ENCODE measurements at places on chromosomes 11 and 22.

DNA sequence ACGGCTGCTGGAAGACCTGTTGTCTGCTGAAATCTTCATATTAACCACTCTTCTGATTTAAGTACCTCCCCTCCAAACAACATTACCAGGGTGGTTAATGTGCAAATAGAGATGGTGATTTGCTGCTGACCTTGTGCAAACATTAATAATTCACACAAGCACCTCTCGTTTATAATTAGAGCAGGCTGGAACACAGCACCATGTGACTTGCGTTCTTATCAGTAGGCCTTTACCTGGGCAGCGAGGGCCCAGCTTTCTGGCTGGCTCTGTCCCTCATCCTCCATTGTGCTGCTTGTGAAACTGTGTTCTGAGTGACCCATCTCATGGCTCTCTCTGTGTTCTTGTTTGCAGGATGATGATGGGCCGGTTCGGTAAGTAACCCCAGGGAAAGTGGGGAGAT, 41.0 kb upstream of the PARVG start:
- DNase-seq, result no peak

DNA sequence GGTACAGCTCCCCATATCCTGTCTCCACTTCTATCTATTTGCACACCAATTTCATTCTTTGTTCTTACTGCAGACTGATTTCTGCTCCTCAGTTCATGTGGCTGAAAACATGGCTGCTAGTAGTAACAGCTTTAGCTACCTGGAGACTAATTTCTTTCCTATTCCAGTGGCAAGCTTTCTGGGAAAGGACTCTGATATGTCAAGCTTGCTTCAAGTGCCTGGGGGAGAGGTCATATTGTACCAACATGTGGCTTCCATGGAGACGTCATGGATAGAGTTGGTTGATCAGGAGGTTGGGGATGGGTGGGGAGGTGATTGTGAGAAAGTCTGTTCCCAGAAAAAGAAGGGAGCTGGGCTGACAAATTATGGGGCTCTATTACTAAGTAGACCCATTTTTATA, 44.9 kb downstream of the ADM start:
- DNase-seq, result no peak

DNA sequence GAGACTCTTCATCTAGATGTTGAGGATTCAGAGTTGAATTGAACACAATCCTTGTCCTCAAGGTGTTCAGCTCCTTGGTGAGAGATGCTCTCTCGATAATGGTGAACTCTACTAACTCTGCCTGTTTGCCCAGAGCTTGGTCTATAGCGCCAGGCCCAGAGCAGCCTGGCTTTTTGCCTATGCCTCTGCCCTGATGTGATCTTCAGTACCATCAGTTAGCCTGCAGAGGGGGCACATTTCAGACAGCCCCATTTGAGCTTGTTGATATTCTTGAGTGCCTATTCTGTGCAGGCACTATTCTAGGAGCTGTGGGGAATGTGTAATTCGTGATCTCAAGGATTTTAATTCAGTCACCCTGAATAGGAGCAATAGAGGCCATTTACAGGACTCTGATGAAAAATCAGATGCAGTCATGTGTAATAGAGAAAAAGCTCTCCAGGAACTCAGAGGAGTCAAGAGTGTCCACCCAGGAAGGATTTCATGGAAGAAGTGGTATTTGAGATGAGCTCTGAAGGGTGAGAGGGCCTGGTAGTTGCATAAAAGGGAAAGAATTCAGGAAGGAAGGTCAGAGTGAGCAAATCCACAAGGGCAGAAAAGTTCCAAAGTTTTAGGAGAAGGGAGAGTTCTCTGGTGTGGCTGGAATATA, 19.3 kb downstream of the GTPBP1 start:
- DNase-seq, result no peak

DNA sequence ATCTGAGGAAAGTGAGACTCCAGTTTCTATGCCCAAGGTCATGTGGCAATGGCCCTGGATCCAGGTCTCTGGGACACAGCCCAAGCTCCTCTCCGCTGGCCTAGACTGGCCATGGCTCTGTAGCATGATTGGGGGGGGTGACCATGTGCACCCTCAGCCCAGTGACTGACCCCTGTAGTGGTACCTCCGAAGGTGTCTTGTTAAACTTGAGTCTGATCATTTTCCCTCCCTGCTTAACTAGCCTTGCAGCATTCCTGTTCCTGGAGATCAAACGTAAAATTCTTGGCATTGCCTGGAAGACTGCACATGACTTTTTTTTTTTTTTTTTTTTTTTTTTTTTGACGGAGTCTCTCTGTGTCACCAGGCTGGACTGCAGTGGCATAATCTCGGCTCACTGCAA, 1116.0 kb downstream of the TBC1D22A start:
- no peak for DNase-seq

GRCh38 chr11:81804858-81805257, 928.8 kb downstream of the FAM181B start:
- DNase-seq, result no peak

- no peak for DNase-seq
Measured at GRCh38 chr11:69199583-69200315, 44.0 kb downstream of the SMIM38 start.

GRCh38 chr11:91981995-91982394, 242.6 kb upstream of the FAT3 start:
- DNase-seq, result peak; percentile 98

GRCh38 chr11:19675397-19675796, 37.2 kb upstream of the NAV2 start:
- no peak for DNase-seq

DNA sequence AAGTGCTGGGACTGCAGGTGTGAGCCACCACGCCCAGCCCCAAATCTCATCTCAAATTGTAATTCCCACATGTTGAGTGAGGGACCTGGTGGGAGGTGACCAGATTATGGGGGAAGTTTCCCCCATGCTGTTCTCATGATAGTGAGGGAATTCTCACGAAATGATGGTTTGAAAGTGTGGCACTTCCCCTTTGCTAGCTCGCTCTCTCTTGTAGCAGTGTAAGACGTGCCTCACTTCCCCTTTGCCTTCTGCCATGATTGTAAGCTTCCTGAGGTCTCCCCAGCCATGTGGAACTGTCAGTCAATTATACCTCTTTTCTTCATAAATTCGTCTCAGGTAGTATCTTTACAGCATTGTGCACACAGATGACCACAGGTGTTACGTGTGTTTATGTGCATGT, 357.8 kb downstream of the CADM1 start:
- no peak for DNase-seq

GRCh38 chr11:3958281-3958680, 102.8 kb downstream of the STIM1 start:
- DNase-seq, result no peak

- DNase-seq, result no peak
Measured at GRCh38 chr11:112514011-112514740, 253.5 kb upstream of the PLET1 start.

DNA sequence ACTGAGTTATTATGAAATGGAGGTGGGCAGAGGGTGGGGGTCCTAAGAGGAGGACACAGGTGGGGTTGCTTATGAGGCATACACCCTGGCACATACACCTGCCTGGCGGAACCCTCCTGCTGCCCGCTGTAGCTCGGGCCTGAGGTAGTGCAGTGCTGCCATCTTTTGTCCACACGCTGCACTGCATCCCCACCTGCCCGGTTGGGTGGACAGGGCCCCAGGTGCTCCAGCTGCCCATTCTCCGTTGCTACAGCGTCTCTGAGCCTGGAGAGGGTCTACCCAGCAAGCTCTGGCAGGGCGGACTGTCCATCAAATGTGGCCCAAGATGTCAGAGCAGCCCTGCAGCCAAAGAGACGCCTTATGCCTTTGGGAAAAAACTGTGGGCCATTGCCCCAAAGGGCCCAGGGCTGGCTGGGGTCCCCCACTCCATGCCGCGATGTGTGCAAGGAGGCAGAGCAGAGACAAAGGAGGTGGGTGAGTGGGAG, 131.2 kb downstream of the BUD13 start:
- no peak for DNase-seq

GRCh38 chr22:41826430-41827383, 6.2 kb upstream of the SREBF2 start:
- DNase-seq, result no peak

- no peak for DNase-seq
Measured at GRCh38 chr22:35761037-35761436, 43.4 kb downstream of the APOL5 start.

GRCh38 chr11:61679296-61679695, 895 bp upstream of the DAGLA start:
- DNase-seq, result no peak

GRCh38 chr22:36955691-36956090, 42.3 kb downstream of the CSF2RB start:
- DNase-seq, result no peak

- DNase-seq, result no peak
Measured at GRCh38 chr11:1219834-1220815, 2.7 kb upstream of the MUC5B start.

GRCh38 chr11:96741068-96741467, 351.3 kb downstream of the JRKL start:
- no peak for DNase-seq

DNA sequence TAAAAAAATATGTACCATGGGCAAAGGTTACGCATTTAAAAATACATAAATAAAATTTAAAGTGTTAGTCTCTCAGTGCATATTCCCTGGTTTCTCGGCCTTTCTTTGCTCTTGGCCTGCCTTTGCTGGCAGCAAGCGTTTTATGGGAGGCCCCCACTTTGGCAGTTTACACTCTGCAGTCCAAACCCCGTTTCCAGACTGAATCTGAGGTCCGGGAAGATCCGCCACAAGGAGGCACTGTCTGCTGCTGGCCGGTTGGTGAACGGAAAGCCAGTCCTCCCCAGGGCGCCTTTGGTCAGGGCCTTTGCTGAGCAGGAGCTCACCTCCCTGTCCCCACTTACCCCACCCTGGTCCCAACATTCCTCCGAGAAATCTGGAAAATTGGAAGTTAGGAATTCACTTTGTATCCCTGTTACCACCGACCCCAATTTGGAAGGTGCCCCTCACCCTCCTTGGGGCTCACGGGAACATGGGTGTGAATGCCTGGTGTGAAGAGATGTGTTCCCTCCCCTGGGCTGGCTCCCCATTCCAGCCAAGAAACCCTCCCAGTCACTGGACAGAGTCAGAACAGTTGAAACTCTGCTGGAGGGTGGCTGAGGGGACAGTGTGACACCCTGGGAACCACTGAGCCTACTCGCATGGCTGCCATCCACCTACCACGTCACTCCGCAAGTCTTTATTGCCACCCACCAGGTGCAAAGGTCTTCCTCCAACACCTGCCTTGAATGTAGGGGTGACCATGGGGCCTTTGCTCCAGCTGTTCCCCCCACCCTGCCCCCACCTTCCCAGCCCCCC, 9.4 kb upstream of the SF1 start:
- no peak for DNase-seq

- DNase-seq, result no peak
Measured at GRCh38 chr22:48576333-48577013, 1251.2 kb downstream of the BRD1 start.

- DNase-seq, result no peak
Measured at GRCh38 chr11:61553373-61554171, 27.3 kb downstream of the SYT7 start.

GRCh38 chr11:1043563-1044096, 7.1 kb upstream of the MUC6 start:
- peak; percentile 18 for DNase-seq

DNA sequence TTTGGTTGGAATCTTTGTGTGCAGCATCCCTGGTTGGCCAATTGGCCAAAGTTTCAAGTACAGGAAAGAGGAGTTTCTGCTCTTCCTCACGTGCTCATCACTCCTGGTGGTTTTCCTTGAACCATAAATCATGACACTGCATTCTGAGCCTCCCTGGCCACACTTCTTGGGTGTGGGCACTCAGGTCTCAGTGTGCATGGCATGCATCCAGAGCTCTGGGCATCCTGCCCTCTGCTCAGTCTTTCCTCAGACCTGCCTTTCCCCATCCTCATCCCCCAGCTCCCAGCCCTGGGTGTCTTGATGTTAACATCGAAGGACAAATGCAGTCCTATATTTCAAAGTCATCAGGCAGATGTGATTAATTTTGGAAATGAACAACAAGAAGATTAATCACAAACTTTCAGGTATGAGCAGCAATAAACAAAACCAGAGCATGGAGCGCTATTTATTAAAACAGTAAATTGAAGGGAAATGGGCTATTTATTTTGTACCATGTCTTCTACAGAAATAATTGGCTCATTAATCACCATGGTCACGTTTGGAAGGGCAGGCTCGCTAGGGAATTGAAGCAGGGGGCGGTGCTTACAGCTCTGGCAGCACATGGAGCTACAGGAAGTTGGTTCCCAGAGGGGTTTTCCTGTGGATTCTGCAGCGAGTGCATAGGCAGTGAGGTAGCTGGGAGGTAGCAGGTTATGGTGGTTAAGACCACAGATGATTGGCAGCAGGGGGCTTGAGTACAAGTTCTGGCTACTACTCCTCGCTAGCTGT, 89.6 kb downstream of the CSNK2A3 start:
- DNase-seq, result peak; percentile 50

- DNase-seq, result peak; percentile 3
Measured at GRCh38 chr11:22920939-22921565, 60.8 kb upstream of the CCDC179 start.

- no peak for DNase-seq
Measured at GRCh38 chr11:74521666-74522252, 28.2 kb upstream of the LIPT2 start.

DNA sequence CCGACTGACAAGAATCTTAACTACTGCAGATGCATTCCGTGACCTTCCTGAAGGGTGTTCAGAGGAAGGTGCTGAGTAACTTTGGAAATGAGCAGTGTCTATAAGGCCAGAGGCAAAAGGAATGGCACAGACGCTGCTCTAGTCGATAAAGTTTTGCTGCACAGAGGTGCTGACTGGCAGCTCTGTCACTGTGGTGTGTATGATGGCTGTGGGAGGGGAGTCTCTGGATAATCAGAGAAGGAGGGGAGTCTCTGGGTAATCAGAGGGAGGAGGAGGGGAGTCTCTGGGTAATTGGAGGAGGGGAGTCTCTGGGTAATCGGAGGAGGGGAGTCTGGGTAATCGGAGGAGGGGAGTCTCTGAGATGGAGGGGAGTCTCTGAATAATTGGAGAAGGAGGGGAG, 18.4 kb downstream of the PTDSS2 start:
- no peak for DNase-seq

DNA sequence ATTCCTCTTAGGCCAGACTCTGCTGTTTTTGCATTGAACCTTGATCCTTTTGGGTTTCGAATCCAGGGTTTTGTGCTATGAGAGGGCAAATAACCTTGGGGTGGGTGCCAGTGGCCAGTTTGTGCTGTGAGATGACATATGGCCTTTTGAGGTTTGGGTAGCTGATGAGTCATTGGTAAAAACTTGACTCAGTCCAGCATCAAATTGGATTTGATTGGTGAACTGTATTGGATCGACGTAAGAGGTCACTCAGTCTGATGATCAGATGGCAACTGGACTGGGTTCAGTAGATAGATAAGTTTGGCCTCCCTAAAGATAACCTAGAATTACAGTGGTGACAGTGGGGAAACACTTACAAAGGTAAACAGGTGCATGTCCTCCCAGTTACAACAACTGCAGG, 41.0 kb upstream of the XKR3 start:
- DNase-seq, result peak; percentile 26
